ENCODE measurements at places on chromosomes 5 and 9. TPM values are rescaled to one million over a fixed set of nuclear protein-coding genes. Genes with fewer than 3 reads are reported as not detected.
A peak's percentile ranks its signal among the peaks of the same experiment; 100 is the strongest.

GRCh38 chr5:10702040-10702629 is 58.9 kb downstream of the DAP start:
- no peak for DNase-seq

DNA sequence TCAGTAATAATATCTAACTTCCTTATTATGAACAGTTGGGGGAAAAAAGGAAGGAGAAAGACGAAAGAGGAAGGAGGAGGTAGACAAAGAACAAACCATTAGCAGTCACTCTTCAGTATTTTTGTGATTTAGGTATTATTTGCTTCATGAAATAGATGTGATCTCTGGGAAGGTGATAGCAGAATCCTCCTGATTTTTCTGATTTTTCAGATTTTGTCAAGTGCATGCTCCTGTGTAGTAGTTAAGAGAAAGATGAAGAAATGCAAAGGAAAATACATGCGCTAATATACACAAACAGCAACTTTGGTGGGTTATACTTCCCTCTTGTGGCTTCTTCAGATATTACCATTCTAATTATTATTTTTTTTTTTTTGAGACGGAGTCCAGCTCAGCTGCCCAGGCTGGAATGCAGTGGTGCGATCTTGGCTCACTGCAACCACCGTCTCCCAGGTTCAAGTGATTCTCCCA is 31.6 kb downstream of the LMNB1 start:
- DNase-seq, result peak; percentile 63

GRCh38 chr5:44952376-44952775 is 143.6 kb downstream of the MRPS30 start:
- DNase-seq, result peak; percentile 90

DNA sequence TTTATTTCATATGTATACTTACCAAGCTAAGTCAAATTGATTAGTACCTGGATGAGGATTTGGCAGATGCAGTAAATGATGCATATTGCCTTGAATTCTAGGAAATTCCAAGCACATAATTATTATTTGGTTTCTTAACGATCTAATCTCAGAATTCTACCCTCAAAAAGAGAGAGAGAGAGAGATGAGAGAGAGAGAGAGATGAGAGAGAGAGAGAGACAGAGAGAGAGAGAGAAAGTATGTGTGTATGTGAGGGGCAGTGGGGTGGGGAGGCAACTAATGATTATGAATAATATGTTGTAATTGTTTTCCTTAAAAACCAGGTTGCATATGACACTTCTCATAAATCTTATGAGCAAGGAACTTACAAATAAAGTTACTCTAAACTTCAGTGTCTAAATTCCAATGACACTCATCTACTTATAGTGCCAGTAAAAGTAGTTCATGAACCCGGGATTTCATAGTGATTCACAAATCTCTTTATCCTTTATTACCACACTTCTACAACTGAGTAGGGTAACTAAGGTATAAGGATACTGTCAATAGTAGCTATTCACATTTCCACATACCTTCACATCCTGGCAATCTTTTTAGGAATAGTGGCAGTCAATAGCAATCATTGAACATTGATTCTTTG is 60.5 kb upstream of the EDIL3 start:
- DNase-seq, result no peak

GRCh38 chr9:98210435-98210834 is 18.0 kb upstream of the CORO2A start:
- DNase-seq, result no peak

GRCh38 chr9:134765785-134766184 is 114.8 kb upstream of the FCN2 start:
- DNase-seq, result no peak

DNA sequence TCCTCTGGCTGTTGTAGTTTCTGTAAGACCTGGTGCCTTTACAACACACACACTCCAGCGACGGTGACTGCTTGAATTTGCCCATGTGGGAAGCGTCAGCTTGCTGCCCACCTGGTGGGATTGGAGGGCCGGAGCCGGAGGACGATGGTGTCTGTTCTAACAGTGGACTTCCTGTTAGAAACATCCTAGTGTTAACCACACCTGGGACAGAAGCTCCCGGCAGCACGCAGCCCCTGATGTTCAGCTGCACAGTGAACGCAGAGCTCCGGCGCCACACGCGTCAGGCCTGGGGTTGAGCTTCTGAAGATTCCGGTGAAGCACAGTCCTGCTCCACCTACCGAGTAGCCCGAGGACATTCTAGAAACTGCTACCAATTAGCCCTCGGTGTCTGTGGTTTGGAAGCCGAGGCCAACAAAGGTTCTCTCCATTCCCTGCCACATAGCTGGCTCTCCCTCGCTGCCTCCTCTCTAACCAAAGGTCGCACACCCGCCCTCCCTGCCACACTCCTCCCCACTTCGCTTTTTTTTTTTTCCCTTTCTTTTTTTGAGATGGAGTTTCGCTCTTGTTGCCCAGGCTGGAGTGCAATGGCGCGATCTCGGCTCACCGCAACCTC is 14.4 kb downstream of the PMPCA start:
- no peak for DNase-seq

Gene OTULINL
- total RNA-seq, result 0.32 TPM

Gene JADE2
- 23.6 TPM for total RNA-seq

Gene OSMR
- 47.9 TPM for total RNA-seq
